Type B pancreatic cell (in vitro differentiated cells): ENCODE measurements at places on chromosomes 5 and 9.

DNA sequence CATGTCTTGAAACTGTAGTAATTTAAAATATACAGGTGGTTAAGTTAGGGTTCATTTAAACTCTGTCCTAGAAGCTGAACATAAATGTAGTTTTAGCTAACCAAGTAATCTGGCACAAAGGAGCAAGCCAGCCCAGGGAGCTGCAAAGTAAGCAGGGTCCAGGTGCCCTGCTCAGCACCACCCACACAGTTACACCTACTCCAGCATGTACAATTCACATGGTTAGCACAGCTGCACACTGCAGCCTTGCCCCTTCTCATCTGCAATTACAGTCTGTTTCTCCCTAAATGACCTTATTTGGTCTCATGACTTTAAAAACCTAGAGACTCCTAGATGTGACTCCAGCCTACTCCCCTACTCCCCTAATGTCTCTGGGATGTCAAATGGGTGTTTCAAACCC lies 128.4 kb downstream of the EPB41L4A start:
- no peak for DNase-seq

DNA sequence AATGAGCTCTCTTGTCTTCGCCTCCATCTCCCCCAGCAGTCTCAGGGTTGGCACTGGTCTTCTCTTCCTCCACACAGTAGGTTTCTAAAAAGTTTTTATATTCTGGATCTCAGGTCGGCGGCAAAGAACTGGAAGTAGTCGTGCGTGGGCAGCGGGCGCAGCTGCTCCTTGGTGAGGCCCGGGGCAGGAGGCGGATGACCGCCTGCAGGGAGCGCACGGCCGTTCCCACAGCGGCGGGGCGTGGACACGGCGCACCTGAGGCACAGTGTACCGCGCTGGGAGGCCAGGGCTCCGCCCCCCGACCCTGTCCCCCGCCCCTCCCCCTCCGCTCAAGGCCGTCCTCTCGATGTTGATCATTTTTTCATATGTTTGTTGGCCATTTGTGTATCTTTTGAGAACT lies 92.4 kb downstream of the STX17 start:
- DNase-seq, result no peak

GRCh38 chr9:119181561-119181960 lies 187.7 kb downstream of the BRINP1 start:
- DNase-seq, result no peak

DNA sequence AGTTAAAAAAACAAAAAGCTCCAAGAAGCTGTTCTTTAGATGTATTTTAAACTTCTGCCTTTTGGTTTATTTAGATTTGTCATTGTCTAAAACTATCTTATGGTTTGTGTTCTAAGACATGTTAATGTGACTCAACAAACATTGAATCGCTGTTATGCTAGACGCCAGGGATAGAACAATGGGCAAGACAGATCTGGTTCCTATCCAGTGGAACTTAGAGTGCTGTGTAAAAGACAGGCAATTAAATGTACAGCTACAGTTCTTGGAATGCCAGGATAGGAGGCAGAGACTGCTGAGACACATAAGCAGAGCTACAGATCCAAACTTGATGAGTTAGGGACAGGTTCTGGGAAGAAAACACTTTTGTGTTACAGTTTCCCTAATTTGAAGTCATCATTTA lies 22.4 kb downstream of the LYRM7 start:
- no peak for DNase-seq

- DNase-seq, result no peak
These were observed 1.0 kb downstream of the FAM221B start for GRCh38 chr9:35827486-35827885.

DNA sequence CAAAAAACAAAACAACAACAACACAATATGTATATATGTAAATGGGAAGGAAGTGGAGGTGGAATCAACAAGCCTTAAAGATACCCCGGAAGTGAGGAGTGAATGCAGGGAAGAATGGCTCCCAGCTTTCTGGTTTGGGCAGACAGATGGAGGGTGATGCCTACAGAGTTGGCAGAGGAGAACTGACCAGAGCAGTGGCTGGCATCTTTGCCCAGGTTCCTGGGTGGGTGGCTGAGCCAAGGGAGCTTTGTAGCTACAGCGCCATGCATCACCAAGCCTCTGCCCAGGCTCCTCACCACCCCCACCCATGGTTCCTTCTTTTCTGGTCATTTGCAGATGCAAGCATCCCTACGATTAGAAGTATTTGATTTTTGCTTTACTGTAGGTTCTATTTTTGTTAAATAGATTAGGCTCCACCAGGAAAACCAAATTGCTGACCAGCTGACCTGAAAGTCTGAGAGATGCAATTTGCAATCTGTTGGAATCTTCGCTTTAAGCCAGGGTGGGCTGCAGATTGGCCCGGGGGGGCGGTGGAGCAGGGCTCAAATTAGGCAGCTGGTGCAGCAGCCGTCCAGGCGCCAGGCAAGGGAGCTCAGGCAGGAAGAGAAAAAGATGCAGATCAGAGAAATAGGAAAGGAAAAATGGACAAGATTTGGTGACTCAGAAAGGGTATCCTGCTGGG lies 163.3 kb upstream of the TBC1D2 start:
- no peak for DNase-seq

DNA sequence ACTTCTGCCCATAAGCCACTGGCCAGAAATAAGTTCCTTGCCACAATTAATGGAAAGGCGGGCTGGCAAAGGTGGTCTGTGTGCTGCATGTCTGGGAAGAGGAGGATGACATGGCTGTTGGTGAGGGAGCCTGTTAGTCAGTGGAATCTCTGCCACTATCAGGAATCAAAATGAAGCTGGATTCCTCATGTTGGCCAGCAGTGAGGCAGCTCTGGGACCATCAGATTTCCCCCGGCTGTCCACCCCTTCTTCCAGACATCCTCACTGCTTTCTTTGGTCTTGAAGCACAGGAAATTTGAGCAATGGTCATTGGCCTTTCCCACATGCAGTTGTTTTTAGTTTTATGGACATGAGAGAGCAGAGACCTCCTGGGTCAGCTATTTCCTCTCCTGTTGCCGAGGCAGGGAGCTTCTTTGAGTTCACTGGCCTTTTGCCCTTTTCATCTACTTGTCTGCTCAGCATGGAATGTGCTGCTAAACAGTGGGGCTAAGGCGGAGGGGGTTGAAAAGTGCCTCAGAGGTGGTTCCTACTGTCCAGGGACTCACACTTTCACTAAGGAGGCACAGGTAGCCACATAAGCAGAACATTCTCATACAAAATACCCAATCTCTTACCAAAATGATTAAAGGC lies 34.8 kb upstream of the NEURL1B start:
- no peak for DNase-seq
